ENCODE measurements at places on chromosomes 12 and 14. TPM values are rescaled to one million over a fixed set of nuclear protein-coding genes. Genes with fewer than 3 reads are reported as not detected.
A peak's percentile ranks its signal among the peaks of the same experiment; 100 is the strongest.

- DNase-seq, result no peak
- H3K27me3 ChIP-seq, result no peaks in the 10 kb centered on the region
- 0 out of 2 replicates have a peak overlapping the region, but pooled peaks have one; percentile 5 for H3K4me3 ChIP-seq
- H3K36me3 ChIP-seq, result no peaks in the 10 kb centered on the region
- H3K27ac ChIP-seq, result no peak overlapping the region
These were observed 3.6 kb upstream of the NUDT4 start for GRCh38 chr12:93373961-93374656.

GRCh38 chr12:44246482-44247105 is 410.7 kb downstream of the TMEM117 start:
- no peak for DNase-seq
- H3K36me3 ChIP-seq, result no peaks in the 10 kb centered on the region
- no peak overlapping the region for H3K27ac ChIP-seq
- no peaks in the 10 kb centered on the region for H3K4me1 ChIP-seq

DNA sequence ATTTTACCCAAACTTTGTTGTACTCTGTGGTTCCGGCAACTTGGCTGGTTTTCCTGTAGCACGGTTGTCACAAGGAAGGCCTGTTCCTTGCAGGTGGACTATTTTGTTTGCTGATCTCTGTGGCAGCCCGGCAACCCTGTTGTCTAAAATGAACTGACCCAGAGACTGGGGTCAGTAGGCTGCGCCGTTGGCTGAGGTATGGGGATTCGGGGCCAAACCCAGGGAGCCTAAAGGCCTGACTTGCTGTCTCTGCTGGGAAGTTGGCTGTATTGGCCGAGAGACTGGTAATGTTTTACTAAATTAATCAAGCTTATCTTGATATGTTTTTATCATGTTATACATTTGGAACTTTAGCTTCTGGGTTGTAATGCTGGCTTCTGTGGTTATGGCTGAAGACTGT is 13.8 kb downstream of the SMIM41 start:
- DNase-seq, result no peak
- no peaks in the 10 kb centered on the region for H3K36me3 ChIP-seq

GRCh38 chr12:12138203-12139154 is 67.7 kb downstream of the BCL2L14 start:
- no peak overlapping the region for H3K4me3 ChIP-seq
- no peaks in the 10 kb centered on the region for H3K4me1 ChIP-seq
- H3K27me3 ChIP-seq, result no peaks in the 10 kb centered on the region
- H3K27ac ChIP-seq, result no peak overlapping the region
- no peaks in the 10 kb centered on the region for H3K36me3 ChIP-seq

GRCh38 chr14:71698673-71699072 is 233.6 kb upstream of the RGS6 start:
- H3K36me3 ChIP-seq, result no peaks in the 10 kb centered on the region
- DNase-seq, result no peak

DNA sequence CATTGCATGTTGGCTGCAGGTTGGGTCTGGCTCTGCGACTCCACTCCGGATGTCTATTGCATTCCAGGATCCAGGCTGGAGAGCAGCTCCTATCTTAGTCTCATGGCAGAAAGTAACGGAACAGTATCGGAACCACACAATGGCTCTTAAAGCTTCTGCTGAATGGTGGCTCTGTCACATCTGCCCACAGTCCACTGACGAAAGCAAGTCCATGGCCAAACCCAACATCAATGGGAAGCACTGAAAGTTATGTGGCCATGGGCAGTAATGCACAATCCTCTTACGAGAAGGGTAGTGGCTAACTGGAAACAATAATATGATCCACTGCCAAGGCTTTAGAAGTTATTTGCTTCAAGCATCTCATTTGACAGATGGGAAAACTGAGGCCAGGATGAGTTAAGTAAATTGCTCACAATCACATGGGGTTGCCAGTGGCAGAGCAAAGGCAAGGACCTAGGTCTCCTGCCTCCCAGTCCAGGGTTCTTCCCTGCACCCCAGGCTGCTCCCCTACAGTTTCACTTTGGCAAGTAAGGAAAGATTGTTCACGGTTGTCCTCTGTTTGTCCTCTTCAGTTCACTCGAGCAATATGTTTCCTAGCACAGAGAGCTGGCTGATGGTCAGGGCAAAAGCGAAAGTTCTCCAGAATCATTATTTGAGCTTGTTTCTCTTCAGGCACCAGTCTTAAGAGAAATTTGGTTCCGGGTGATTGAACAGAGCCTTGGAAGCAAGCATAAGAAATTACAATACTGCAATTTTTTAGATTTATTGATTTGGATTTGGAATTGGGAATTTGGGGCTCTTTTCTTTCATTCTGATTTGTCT is 54.2 kb downstream of the CKAP4 start:
- H3K36me3 ChIP-seq, result no peaks in the 10 kb centered on the region
- H3K4me3 ChIP-seq, result no peak overlapping the region
- 0 out of 2 replicates have a peak, but pooled peaks cover 1% of the 10 kb centered on the region for H3K27me3 ChIP-seq
- no peak for DNase-seq

DNA sequence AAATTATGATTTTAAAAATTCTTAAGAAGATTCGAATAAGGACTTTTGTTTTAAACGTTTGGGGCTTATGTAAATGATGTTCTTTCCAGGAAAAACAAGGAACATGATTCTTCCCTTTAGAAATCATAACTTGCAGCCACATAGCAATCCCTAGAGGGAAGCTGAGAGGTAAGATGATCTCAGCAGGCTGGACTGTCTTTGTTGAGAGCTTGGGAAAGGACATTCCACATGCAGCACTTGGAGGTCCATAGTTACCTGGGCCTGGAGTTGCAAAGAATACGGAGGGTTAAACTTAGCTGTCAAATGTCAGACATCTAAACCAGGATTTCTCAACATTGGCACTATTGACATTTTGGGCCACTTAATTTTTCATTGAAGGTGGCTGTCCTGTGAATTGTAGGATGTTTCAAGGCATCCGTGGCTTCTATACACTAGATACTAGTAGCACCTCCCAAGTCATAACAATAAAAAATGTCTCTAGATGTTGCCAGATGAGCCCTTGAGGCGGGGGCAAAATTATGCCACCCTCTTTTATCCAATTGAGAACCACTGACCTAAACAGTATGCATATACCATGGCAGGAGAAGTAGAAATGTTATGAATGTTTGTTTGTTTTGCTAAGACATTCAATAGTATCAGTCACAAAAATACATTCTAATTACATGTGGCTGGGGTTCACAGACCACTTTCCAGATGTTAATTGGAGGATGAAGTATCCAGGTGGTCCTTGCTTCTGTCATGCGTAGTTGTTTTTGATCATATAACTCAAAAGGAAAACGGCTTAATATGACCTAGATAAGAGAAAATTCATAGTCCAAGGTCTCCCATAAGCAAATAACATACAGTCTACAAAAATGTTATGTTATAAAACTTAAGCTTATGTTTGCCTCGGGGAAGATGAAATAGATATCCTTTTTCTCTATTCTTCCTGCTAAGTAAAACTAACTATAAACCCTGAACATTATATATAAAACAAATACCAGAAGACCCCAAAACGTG is 30.5 kb downstream of the TTC6 start:
- no peak overlapping the region for H3K27ac ChIP-seq
- H3K27me3 ChIP-seq, result no peaks in the 10 kb centered on the region
- no peak for DNase-seq
- H3K36me3 ChIP-seq, result no peaks in the 10 kb centered on the region
- H3K4me3 ChIP-seq, result no peak overlapping the region

DNA sequence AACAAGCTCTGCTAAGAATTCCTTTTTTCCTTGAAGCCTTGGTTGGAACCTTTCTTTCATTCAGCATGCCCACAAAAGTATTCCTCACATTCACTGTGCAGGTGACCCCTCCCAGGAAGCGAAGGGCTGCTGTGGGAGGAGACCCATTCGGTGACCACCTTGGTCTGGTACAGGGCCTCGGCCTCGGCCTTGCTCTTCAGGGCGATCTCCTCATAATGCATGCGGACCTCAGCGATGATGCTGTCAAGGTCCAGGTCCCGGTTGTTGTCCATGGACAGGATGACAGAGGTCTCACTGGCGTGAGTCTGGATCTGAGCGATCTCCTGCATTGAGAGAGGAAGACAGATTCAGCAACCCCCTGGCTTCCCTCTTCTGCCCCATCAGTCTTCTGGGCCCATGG is 3.1 kb downstream of the KRT74 start:
- no peak overlapping the region for H3K4me3 ChIP-seq

GRCh38 chr14:74245292-74245691 is 6.0 kb downstream of the VSX2 start:
- no peaks in the 10 kb centered on the region for H3K4me1 ChIP-seq
- H3K27me3 ChIP-seq, result peaks cover 22% of the 10 kb centered on the region
- DNase-seq, result no peak
- no peak overlapping the region for H3K27ac ChIP-seq
- no peaks in the 10 kb centered on the region for H3K36me3 ChIP-seq
- no peak overlapping the region for H3K4me3 ChIP-seq

The MYH6 gene
- total RNA-seq, result not detected

The ATP23 gene
- 8.7 TPM for total RNA-seq

The HVCN1 gene
- 87.1 TPM for total RNA-seq

The MYO1H gene
- total RNA-seq, result not detected

The ERC1 gene
- total RNA-seq, result 7.7 TPM

The KLHL33 gene
- total RNA-seq, result 0.08 TPM

The RFLNA gene
- not detected for total RNA-seq
